ENCODE measurements at places on chromosomes 7 and 10. TPM values are rescaled to one million over a fixed set of nuclear protein-coding genes. Genes with fewer than 3 reads are reported as not detected.

The GPNMB gene
- not detected for total RNA-seq

The LRRC18 gene
- total RNA-seq, result not detected

The HSPA12A gene
- total RNA-seq, result 0.62 TPM

The AMPH gene
- total RNA-seq, result not detected

The EPO gene
- total RNA-seq, result not detected

The EPHA1 gene
- total RNA-seq, result 19.7 TPM

The AGAP5 gene
- total RNA-seq, result 7.7 TPM

The TMEM229A gene
- total RNA-seq, result not detected

The TMEM270 gene
- total RNA-seq, result not detected

The CRYGN gene
- 0.99 TPM for total RNA-seq
